NCI-H187 (cell line): ENCODE measurements at places on chromosomes 1 and 21.

DNA sequence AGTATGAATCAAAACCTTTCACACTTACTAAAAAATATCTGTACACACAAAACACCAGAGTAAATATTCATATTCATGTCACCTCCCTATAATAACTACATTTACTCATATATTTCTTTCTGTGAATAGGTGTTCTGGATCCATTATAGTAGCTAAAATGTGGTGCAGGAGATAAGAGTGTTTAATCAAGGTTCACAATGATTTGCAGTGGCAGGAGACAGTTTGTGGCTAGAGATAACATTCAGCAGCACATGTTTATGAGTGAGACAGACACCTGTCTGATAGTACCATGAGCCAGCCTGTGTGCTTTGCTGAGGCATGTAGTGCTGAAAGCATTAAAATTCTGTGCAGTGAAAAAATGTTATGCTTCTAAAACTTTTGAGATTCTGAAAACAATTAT is 410.3 kb downstream of the SRGAP2C start:
- no peak for DNase-seq

GRCh38 chr1:91057784-91058183 is 35.9 kb upstream of the ZNF644 start:
- no peak for DNase-seq

GRCh38 chr1:159214149-159214760 is 9.6 kb downstream of the ACKR1 start:
- DNase-seq, result peak; percentile 31

DNA sequence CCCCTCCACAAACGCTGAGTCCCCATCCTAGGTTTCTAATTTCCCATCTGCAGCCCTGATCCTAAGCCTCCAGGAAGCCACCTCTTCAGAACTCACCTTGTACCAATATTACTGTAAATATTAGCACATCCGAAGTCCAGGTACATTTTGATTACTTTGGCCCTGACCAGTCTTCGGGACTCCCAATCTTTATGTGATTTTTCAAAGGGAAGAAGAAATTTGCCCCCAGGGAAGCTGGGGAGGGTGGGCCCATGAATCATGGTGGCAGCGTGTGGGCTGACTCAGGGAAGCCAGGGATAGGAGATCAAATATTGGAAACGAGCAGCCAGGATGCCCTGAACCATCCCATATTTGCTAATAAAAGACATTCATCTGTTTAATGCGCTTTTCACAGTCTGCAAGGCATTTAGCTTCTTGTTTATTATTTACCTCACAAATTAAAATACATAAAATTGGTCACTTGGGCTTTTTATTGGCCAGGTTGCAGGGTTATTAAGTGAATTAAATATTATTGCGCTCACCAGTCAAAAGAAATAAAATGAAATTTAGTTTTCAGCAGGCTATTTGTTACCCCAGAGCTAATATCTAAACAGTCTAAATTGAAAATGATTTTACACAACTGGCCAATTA is 46.6 kb downstream of the KIAA0040 start:
- no peak for DNase-seq

GRCh38 chr1:61436491-61437120 is 288.3 kb downstream of the TM2D1 start:
- no peak for DNase-seq

GRCh38 chr1:39294531-39294930 is 90.0 kb downstream of the MACF1 start:
- no peak for DNase-seq

- DNase-seq, result no peak
Measured at GRCh38 chr1:248786156-248786555, 30.6 kb upstream of the LYPD8 start.

- no peak for DNase-seq
Measured at GRCh38 chr1:209617047-209617673, 33.6 kb downstream of the CAMK1G start.

DNA sequence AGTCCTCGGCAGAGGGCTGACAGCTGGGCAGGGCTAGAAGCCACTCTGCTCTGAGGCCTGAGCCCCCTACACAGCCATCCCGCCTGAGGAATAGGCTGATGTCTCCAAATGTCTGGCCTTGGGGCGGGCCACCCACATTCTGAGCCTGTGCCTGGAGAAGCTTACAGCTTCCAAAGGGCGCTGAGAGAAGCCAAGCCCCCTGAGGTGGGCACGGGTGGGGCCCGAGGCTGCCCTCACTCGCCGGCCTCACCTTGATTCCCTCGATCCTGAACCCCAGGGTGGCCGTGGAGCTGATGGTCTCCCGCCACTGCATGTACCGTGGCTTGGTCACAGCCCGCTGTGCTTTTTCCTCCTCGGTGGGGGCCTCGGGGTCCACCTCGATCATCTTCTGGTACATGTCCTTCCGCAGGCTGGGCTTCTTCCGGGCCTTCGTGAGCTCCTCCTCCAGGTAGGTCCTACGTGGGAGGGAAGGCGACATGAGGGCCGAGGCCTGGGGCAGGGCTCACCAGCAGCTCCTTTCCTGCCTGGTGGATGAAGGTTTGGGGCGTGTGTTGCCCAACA is 93.2 kb downstream of the STUM start:
- DNase-seq, result no peak

DNA sequence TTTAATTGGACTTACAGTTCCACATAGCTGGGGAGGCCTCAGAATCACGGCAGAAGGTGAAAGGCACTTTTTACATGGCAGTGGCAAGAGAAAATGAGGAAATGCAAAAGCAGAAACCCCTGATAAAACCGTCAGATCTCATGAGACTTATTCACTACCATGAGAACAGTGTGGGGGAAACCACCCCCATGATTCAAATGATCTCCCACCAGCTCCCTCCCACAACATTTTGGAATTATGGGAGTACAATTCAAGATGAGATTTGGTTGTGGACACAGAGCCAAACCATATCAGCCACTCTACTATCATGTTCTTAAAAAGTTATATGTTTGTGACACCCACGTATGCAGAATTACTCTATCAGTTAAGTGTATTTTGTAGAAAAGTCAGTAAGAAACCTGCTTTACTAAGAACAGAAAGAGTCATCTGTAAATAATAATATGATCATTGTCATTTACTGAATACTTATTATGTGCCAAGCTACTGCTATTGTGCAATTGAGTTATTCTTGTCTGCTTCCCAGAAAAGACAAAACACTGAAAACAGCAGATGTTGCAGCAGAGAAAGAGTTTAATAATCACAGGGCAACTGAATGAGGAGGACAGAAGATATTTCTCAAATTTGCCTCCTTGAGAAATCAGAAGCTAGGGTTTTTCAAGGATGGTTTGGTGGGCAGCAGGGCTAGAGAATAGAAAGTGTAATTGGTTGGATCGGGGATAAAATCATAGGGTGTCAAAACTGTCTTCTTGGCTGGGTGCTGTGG is 207.7 kb upstream of the FGGY start:
- no peak for DNase-seq

DNA sequence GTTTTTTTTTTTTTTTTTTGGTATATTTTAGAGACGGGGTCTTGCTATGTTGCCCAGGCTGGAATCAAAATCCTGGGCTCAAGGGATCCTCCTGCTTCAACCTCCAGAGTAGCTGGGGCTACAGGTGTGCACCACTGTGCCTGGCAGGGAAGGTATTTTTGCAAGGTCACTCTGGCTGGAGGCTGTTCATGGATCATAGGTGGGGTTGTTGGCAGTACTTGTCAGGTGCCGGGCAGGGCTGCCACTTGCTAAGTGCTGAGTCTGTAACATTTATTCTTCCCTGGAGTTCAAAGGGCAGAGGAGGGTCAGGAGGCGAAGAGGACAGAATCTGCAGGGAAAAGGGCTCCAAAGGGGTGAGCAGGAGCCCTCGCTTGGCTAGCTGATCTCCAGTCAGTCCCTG is 24.1 kb downstream of the A3GALT2 start:
- no peak for DNase-seq

- no peak for DNase-seq
Measured at GRCh38 chr1:109478806-109479205, 4.9 kb upstream of the ATXN7L2 start.

GRCh38 chr1:109827466-109827865 is 63.7 kb upstream of the EPS8L3 start:
- DNase-seq, result no peak

- DNase-seq, result peak; percentile 91
Measured at GRCh38 chr1:156053768-156054499, at the start of gene UBQLN4. Gene UBQLN4 (minus strand): TSS chr1:156053798. CDS start chr1:156053701, 97 bp downstream.

- no peak for DNase-seq
Measured at GRCh38 chr21:41837756-41838297, 41.3 kb downstream of the PRDM15 start.

DNA sequence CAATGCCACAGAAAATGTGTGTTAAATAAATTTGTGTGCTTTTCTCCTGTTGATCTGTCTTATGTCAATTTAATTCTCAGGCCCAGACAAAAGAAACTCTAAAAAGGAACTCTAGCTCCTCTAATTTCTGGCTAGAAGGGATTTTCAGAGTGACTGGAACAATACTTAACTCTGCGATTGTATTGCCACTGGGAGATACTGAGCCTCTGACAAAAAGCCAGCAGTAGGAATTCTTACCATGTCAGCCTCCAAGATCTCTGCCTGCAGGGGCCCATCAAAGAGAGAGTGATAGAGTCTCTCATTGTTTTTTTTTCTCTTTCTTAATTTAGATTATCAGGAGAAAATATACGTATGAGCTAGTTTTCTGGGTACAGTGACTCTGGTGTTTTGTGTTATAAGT is 1165.7 kb downstream of the BRINP3 start:
- no peak for DNase-seq

DNA sequence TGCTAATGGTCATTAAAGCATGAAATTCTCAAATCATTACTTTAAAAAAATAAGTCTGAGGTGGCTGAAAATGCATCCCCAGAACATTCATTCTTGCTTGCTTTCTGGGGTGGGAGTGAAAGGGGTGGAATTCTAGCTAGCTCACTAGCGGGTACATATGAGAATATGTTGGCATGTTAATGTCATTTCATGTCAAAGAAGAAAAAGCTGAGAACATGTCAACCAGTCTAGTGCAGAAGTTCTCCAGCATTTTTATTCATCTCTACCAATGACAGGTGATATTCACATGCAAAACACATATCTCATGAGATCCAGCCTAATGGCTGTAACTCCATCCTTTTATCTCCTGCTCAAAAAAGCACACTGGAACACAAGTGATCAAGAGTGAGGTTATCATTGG is 49.1 kb downstream of the ZNHIT6 start:
- DNase-seq, result no peak

GRCh38 chr1:102891868-102892625 is 216.3 kb downstream of the COL11A1 start:
- no peak for DNase-seq

GRCh38 chr1:205615789-205616188 is 16.0 kb downstream of the ELK4 start:
- DNase-seq, result no peak

DNA sequence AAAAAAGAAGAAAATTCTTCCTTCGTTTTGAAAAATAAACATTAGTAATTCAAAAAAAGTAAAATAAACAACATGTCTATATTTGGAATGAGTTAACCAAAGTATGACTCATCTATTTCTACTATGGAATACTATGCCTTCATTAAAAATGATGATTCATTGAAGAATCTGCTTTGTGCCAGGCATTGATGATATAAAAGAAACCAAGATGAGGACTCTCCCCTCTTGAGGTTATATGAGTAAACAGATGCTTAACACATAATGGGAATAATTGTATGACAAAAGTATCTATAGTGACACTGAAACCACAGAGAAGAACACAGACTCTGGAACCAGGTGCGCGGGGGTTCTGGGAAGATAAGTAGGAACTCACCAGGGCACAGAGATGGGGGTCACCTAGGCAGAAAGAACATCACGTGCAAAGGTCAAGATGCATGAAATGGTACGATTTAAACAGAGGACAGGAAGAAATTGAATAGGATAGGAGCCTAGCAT is 18.8 kb downstream of the ELF3 start:
- DNase-seq, result peak; percentile 91

GRCh38 chr1:245396615-245397014 is 241.8 kb downstream of the KIF26B start:
- no peak for DNase-seq

GRCh38 chr1:19209439-19209989 is 552 bp downstream of the UBR4 start:
- no peak for DNase-seq
